ENCODE measurements at places on chromosomes 6 and 20.

DNA sequence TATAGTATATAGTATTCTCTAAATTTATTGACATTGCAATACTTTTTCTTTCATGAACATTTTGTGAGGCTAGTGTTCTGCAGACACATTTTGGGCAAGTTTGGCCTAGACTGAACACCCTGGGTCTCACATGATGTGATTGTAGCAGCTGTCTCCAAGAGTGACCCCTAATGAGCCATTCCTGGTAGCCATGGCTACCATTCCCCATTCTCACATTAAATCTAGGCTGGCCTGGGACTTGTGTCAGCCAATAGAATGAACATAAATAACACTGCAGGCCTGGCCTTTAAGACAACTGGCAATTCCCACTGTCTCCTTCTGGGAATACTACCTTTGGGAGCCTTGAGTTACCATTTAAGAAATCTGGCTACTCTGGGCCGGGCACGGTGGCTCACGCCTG is 38.0 kb upstream of the TASP1 start:
- no peak for DNase-seq

- no peak for DNase-seq
Measured at GRCh38 chr20:62359491-62360121, 7.5 kb downstream of the LAMA5 start.

- no peak for DNase-seq
Measured at GRCh38 chr20:53831812-53832211, 238.2 kb upstream of the ZNF217 start.

GRCh38 chr6:140434761-140435160 is 1060.3 kb upstream of the CITED2 start:
- DNase-seq = no peak

- DNase-seq = no peak
Measured at GRCh38 chr6:41028561-41029412, 10.2 kb downstream of the UNC5CL start.

- no peak for DNase-seq
Measured at GRCh38 chr6:134002821-134003220, 49.6 kb downstream of the SLC2A12 start.

DNA sequence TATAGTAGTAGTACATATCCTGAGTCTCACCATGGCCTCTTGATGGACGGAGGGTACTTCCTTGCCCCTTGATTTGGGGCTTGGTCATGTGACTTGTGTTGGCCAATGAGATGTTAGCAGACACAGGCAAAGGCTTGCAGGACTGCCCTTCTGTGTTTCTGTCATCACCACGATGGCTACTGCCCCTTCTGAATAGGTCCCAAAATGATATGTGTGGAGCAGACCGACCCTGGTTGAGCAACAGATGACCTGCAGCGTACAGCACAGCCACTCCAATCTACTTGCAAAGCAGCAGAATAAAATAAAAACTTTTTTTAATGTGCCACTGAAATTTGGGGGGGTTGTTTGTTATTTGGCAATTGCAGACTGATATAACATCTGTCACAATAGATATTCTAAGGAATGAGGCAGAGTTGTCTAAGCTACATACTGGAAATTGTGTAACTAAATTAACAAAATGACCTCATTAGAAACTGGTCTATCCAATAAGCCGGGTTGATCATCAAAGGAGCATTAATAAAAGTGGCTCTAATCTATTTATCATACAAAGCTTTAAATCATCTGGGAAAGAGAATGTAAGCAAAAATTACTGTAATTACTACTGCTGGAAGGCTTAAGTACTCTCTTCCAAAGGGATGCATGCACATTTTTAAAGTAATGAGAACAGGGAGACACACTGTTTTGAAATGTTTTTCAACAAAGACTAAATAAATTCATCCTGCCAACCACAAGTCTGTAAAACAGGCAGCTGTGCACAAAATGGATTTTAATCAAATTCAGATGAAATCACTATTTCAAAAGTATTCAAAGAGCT is 209.5 kb downstream of the KIF16B start:
- peak; percentile 33 for DNase-seq

DNA sequence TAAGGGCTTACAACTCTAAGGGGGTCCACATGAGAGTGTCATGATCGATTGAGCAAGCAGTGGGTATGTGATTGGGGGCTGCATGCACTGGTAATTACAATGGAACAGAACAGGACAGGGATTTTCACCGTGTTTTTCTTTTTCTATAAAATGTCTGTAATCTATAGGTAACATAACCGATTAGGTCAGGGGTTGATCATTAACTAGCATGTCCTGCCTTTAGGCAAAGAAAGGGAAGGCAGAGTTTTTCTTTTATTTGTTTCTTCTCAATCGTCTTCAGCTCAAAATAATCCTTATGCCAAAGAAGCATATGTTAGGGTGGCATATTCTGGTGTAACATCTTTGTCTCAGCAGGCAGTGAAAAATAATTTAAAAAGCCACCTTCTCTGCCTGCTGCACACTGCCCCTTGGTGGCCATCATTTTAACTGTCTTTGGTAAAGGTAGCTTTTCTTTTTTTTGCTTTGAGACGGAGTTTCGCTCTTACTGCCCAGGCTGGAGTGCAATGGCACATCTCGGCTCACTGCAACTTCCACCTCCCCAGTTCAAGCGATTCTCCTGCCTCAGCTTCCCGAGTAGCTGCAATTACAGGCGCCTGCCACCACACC is 9.7 kb upstream of the CEP43 start:
- DNase-seq = no peak

DNA sequence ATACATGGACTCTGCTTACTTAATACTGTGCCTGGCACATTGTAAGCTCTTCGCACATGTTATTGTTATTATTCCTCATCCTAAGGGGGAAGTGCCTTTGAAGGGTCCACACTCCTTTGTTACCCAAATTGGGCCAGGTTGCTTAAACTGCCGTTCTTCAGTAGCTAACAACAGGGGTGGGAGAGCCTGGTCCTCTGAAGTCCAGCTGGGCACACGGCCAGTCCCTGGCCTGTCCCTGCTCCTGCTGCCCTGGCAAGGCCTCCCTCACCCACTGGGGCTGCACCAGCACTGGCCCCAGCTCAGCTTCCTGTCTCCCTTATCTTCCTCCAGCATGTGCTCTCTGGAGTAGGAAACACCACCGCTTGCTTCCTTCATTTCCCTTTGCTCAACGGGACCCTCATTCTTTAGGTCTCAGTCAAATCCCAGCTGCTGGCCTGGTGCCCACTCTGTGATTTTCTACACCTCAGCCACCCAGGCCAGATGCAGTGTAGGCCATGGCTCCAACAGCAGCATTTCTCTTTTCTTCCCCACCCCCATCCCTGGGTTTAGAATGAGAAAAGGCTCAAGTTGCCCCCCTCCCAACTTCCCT is 5.5 kb upstream of the PROCR start:
- DNase-seq = no peak

- no peak for DNase-seq
Measured at GRCh38 chr6:88165087-88165843, 882 bp downstream of the CNR1 start.

GRCh38 chr20:61901392-61902220 is 164.1 kb downstream of the TAF4 start:
- no peak for DNase-seq

DNA sequence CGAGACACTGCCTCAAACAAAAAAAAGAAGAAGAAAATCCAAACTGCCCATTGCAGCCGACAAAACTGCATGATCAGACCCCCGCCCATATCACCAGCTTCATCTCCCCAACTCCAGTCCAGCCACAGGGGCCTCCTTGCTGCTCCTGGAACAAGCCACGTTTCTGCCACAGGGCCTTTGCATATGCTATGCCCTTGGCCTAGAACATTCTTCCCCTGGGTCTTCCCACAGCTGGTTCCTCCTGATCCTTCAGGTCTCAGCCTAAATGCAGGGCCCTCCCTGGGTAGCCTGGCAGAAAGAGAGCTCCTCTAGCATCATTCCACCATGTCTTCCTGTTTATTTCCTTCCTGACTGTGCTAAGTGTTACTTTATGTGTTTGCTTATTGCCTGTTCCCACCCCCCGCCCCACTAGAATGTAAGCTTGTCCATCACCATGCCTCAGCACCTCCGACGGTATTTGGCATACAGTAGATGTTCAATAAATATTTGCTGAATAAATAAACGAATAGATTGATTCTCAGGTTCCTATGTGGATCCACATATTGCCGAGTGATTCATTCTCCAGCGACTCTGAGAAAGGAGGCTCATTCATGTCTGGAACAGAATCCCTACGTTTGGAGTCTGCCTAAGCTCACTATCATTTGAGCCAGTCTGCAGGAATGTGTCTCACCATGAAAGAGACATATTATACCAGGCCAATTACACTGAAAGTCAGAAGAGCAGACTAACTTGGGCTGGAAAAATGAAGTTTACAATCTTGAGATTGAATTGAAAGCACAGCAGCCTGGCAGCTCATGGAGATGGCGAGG is 56.1 kb downstream of the NFATC2 start:
- no peak for DNase-seq

DNA sequence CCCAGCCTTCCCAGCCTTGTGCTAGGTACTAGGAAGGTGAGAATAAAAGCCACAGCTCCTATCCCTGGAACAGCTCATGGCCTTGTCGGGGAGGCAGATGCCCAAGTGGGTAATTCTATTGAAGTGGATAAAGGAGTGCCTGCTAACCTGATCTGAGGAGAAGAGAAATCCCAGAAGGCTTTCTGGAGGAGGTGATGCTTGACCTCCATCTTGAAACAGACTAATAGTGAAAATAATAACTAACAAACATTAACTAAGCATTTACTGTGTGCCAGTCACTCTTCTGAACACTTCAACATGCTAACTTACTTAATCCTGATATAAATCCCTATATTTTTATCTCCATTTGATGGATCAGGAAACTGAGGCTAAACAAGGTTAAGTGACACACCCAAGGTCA is 493.2 kb upstream of the CHD6 start:
- no peak for DNase-seq

- DNase-seq = no peak
Measured at GRCh38 chr6:118102401-118102800, 195.3 kb downstream of the SLC35F1 start.

DNA sequence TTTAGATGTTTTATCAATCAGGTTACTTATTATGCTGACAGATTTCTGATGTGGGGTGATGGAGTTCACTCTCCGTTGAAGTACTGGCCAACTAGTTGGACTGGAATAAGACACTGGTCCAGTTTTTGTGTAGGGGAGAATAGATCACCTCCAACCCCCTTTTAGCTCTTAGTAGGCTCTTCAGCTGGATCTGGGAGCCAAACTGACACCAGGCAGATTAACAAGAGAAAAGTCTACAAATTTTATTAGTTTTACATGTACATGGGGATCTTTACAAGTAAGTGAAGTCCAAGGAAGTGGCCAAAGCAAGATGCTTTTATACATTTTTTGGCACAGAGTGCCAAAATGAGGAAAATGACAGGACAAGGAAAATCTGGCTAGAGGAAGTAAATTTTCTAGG is 107.1 kb downstream of the UBE3D start:
- peak; percentile 21 for DNase-seq

GRCh38 chr20:58765780-58766179 is 73.2 kb downstream of the NPEPL1 start:
- DNase-seq = no peak

DNA sequence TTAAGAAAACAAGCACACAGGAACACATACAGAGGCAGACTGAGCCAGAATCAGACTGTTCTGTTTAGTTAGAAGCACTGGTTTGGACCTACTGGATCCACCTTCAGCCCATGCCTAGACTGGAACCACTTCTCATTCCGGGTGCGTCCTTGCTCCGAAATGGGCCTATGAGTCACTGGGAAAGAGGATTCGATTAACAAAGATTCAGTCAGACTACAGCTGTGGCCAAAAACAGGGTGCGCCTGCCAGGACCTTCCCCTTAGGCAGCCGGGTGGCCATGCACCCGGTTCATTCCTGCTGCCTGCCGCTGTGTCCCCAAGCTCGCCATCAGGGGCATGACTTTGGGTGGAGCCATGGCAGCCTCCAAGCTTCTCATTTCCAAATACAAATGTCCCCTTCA is 14.5 kb upstream of the KCNK5 start:
- DNase-seq = no peak

GRCh38 chr20:34111702-34112599 is at the start of gene EIF2S2:
Gene EIF2S2, minus strand, starts transcription at chr20:34112243. Its CDS starts 133 bp downstream, at chr20:34112110.
- DNase-seq = peak; percentile 100

DNA sequence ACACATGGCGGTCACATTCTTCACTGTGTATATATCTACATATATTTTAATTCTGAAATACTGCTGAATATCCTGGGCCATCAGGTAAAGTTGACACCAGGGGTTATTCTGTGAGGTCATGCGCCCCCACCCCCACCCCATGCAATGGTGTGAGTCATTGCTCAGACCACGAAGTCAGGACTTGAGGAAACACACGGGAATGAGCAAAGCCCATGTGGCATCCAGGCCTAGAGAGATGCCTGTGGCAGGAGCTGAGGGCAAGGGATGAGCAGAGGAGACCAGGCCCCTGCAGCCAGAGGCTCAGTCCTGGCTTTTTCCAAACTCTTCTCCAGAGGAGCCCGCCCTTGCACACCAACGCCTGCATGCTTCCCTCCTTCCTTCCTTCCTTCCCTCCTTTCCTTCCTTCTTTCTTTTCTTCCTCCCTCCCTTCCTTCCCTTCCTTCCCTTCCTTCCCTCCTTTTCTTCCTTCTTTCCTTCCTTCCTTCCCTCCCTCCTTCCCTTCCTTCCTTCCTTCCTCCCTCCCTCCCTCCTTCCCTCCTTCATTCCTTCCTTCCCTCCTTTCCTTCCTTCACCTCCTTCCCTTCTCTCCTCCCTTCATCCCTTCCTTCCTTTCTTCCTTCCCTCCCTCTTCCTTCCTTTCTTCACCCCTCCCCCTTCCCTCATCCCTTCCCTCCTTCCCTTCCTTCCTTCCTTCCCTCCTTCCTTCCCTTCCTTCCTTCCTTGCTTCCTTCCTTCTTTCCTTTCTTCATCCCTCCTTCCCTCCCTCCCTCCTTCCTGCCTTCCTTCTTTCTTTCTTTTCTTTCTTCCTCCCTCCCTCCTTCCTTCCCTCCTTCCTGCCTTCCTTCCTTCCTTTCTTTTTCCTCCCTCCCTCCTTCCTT is 72.0 kb upstream of the INSM1 start:
- no peak for DNase-seq

GRCh38 chr20:13337090-13337784 is 116.2 kb downstream of the ISM1 start:
- DNase-seq = no peak

All from right lung (tissue), 10 donors.